Liver (tissue), 10 donors: ENCODE measurements at places on chromosomes 7 and 10. TPM values are rescaled to one million over a fixed set of nuclear protein-coding genes. Genes with fewer than 3 reads are reported as not detected.

DNA sequence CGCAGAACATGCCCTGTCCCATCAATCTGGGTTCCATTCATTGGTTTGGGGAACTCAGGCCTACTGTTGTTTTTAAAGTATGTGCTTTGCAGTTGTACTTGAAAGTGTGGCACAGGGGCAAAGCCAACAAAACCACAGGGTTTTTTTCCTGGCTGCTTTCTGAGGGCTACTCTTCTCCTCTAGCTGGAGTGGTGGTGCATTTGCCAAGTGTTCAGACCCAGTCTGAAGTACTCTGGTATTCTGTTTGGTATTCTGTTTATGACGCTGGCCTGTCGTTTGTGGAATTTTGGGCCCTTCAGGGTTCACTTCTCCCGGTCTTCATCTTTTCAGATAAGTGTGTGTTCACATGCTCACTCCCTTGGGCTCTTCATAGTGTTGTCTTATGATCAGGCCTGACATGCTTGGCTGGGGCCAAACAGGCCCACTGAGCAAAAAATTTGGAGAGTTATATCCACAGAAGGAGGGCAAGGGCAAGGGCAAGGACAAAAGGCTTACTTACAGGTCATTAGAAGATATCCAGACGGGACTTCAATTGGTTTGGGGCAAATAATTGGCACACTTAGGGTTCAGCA lies 26.3 kb downstream of the SLC26A4 start:
- DNase-seq = no peak

DNA sequence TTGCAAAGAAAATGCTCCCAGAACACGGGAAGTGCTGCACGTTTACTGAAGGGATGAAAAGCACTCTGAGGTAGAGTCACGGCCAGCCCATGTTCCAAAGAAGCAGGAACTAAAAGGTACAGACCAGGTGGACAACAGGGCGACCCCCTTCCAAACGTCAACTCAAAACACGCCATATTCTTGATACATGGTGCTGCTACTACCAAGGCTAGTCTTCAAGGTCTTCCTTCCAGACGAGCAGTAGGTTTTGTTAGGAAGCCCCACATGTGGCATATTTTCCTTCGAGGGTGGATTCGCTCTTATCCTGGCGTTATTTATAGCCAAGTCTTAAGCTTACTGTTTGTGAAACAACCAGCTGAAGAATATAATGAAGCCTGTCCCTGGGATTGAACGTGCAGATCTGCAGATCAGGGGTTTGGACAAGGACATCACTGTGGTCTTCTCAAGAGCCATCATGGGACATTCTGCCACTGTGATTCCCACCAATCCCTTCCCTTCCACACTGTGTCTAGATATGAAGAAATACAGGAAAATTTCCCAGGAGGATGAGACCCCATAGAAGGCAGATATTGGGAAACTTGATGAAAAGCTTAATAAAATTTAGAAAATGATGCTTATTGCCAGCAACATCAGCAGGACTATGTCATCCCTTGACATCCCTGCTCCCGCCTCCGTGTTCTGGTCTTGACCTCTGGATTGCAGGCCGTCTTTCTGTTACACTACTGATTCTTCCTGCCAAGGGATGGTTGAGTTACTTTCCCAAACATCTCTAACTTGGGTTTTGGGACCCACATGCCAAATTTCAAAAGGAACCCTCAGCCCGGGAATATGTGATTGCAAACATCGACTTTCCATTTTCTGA lies 734.4 kb downstream of the PARD3 start:
- no peak for DNase-seq

- DNase-seq = no peak
These were observed 411.8 kb downstream of the ETV1 start for GRCh38 chr7:13577566-13578145.

GRCh38 chr10:105358911-105359310 lies 717.8 kb downstream of the SORCS3 start:
- no peak for DNase-seq

GRCh38 chr7:149884541-149884940 lies 10.8 kb downstream of the ATP6V0E2 start:
- DNase-seq = no peak

GRCh38 chr10:48282829-48283228 lies 8.3 kb upstream of the FRMPD2 start:
- no peak for DNase-seq

The PRF1 gene
- total RNA-seq = 2.8 TPM
